Body of pancreas (tissue), 4 donors: ENCODE measurements at places on chromosomes 16 and 17. TPM values are rescaled to one million over a fixed set of nuclear protein-coding genes. Genes with fewer than 3 reads are reported as not detected.

GRCh38 chr16:29784157-29784556 is 6.1 kb downstream of the ZG16 start:
- no peak for DNase-seq

DNA sequence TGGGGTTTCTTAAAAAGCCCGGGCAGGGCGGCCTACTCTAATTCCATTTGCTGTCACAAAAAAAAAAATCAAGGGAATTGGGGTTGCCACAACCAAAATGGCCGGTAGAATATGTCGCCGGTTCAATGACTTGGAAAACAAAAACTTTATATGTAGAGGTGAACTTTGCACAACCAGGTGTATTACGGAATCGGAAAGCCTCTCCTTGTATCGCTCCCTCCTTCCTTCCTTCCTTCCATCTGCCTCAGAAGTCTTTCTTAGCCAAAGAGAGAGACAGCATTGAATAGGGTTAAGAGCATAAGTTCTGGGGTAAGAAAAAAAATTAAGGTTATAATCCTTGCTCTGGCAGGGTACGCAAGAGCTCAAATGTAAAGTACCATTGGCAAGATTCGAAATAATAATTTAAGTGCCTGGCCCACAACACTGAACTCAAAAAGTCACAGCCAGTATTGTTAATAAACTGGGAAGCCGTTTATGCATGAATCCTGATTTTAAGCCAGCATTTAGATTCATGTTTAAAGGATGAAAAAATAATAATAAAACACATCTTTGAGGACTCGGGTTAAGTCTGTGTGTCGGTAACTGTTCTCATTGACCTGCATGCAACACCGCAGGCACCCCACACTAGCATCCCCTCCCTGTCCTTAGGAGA is 522 bp upstream of the GLG1 start:
- DNase-seq = no peak

- peak; percentile 54 for DNase-seq
Observed at GRCh38 chr16:30923554-30924075, at the start of gene FBXL19. Gene FBXL19, plus strand, starts transcription at chr16:30923572. Its CDS starts 2,183 bp downstream, at chr16:30925755.

Gene NACA2
- not detected for total RNA-seq

Gene KRTAP1-1
- total RNA-seq = not detected
